ENCODE measurements at places on chromosomes 5 and 9.

GRCh38 chr5:473551-474192, 30.7 kb downstream of the EXOC3 start:
- DNase-seq, result no peak

- no peak for DNase-seq
Observed at GRCh38 chr5:140153905-140154304, 21.1 kb upstream of the CYSTM1 start.

DNA sequence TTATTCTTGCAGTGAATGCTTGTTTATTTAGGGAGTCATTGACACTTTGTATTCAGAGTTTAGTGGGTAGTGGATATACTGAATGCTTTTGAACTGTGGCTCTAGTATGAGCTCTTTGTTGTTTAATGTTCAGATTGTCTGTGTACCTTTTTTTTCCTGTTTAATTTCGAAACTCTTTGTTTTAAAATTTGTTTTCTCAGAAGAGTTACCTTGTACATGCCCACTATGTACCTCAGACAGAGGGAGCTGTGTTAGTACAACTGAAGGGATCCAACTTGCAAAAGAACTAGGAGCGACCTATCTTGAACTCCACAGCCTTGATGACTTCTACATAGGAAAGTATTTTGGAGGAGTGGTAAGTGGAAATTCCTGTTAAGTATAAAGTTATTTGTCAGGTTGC, 17.0 kb downstream of the RHOBTB3 start:
- no peak for DNase-seq

GRCh38 chr5:86865256-86865785, 247.6 kb downstream of the COX7C start:
- no peak for DNase-seq

DNA sequence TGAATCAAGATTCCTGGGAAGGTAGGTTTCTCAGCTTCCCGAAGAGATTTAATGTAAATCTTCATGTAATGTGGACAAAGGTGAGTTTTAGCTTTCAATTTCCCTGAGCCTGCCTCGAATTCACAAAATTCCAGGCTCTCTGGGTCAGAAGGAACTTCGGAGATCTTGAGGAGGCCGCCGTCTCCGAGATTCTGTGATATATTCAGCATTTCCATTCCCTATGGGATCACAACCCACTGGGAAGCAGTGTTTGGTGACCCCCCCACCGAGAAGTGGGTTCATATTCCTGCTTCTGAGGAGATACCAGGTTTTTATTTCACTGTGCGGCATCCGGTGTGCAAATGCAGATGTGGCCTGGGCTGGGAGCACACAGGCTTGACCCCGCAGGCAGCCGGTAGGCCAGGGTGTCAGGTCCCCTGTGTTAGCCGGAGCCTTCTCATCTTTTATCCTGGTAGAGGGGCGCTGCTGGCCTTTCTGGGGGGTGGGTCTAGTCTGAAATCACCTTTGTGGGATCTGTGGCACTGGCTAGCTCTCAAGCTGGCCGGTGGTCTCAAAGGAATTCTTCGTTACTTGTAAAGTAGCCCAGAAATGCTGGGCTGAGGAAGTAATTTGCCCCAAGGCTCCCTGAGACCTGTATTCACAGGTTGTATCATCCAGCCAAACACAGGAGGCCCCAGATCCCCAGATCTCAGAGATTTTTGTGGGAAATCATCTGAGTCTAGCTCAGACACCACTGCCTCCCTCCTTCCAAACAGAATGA, 1.4 kb downstream of the PLEKHG4B start:
- DNase-seq, result no peak

- no peak for DNase-seq
Observed at GRCh38 chr5:44835693-44836092, 26.9 kb downstream of the MRPS30 start.

- no peak for DNase-seq
Observed at GRCh38 chr9:365436-365835, 150.8 kb downstream of the DOCK8 start.

GRCh38 chr5:163565931-163566608, 60.7 kb downstream of the MAT2B start:
- DNase-seq, result no peak

GRCh38 chr5:103259705-103260355, 1.3 kb downstream of the MACIR start:
- peak; percentile 12 for DNase-seq

DNA sequence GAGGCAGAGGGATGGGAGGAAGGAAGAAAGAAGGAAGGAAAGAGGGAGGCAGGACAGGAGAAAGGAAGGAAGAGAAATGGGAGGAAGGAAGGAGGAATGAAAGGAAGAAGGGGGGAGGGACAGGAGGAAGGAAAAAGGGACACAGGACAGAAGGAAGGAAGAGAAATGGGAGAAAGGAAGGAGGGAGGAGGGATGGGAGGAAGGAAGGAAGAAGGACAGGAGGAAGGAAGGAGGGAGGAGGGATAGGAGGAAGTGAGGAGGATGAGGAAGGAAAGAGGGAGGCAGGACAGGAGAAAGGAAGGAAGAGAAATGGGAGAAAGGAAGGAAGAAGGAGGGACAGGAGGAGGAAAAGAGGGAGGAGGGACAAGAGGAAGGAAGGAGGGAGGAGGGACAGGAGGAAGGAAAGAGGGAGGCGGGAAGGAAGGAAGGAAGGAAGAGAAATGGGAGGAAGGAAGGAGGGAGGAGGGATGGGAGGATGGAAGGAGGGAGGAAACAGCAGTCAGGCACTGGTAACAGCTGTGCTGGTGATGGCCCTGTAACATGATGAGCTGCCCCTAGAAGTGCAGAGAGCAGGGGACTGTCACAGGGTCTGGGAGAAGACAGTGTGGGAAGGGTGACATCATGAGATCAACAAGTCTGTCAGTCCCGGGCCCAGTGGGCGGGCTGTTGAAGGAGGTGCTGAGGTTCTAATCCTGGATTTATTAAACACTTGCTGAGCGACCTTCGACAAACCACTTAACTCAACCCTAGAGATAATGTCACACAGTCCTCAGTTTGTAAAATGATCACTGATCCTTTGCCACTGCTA, 10.7 kb upstream of the IRX1 start:
- DNase-seq, result no peak

DNA sequence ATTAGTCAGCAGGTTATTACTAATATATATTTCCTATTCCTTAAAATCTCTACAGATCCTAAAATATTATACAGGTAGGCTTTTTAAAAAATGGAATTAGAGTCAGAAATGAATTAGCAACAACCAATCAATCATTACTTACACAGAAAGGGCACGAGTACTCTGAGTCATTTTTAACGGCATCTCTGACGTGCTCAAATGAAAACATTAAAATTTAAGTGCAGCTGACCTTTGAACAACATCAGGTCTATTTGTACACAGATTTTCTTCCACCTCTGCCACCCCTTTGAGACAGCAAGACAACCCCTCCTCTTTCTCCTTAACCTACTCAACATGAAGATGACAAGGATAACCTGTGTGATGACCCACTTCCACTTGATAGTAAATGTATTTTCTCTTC, 19.1 kb downstream of the AUH start:
- DNase-seq, result no peak

Data from H54 (cell line).